Fibroblast of gingiva (primary cell): ENCODE measurements at places on chromosomes 1 and 21.

DNA sequence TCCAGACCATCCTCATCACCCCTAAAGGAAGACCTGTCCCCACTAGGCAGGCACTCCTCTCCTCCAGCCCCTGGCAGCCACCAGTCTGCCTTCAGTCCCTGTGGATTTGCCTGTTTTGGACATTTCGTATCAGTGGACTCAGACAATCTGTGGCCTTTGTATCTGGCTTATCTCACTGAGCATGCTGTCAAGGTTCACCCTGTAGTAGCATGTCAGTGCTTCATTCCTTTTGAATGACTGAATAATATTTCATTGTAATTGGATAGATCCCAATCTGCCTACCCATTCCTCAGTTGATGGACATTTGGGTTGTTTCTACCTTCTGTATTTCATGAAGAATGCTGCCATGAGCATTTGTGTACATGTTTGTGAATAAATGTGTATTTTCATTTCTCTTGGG, 32.9 kb upstream of the RNF187 start:
- DNase-seq, result no peak

- no peak for DNase-seq
These were observed 18.9 kb downstream of the WNT4 start for GRCh38 chr1:22123901-22124404.

GRCh38 chr1:203440771-203441170, 34.8 kb upstream of the PRELP start:
- peak; percentile 74 for DNase-seq

DNA sequence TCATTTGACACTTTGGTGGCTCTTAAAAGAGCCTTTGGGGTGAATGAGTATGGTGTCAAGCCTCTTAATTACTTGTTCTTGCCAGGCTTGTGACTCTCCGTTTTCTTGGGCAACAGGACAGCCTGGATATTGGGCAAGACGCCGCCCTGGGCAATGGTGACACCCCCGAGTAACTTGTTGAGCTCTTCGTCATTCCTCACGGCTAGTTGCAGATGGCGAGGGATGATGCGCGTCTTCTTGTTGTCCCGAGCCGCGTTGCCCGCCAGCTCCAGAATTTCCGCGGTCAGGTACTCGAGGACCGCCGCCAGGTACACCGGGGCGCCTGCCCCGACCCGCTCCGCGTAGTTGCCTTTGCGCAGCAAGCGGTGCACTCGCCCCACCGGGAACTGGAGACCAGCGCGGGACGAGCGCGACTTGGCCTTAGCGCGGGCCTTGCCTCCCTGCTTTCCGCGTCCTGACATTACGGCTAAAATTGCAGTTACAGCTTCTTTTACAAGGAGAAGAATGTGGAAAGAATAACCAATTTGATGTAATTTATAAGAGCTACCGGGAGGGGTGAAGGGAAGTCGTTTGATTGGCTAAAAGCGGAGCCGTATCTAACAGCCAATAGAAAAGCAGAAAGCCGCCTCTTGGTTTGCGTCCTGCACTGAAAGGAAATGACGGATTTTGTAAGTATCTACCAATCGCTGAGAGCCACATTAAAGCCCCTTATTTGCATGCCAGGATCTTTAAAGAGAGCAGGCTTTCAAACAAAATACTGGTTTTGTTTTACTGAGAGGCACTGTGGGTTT, 11.7 kb upstream of the BOLA1 start:
- DNase-seq, result peak; percentile 99

- no peak for DNase-seq
These were observed 15.7 kb upstream of the HAX1 start for GRCh38 chr1:154256686-154257085.

- DNase-seq, result no peak
These were observed 1.0 kb downstream of the TEX38 start for GRCh38 chr1:46672696-46673095.

DNA sequence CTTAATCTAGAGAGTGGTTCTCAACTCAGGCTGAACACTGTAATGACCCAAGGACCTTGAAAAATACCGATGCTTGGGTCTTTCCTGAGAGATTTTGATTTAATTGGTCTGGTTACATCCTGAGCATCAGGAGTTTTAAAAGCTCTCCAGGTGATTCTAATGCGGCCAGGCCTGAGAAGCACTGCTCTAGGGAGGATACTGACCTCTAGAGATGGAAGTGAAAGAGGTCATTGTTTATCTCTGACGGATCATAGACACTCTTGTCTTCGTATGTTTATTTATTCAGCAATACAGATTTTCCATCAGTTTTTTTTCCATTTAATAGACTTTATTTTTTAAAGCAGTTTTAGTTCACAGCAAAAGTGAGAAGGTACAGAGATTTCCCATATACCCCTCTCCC, 54.5 kb upstream of the IGSF5 start:
- DNase-seq, result no peak

DNA sequence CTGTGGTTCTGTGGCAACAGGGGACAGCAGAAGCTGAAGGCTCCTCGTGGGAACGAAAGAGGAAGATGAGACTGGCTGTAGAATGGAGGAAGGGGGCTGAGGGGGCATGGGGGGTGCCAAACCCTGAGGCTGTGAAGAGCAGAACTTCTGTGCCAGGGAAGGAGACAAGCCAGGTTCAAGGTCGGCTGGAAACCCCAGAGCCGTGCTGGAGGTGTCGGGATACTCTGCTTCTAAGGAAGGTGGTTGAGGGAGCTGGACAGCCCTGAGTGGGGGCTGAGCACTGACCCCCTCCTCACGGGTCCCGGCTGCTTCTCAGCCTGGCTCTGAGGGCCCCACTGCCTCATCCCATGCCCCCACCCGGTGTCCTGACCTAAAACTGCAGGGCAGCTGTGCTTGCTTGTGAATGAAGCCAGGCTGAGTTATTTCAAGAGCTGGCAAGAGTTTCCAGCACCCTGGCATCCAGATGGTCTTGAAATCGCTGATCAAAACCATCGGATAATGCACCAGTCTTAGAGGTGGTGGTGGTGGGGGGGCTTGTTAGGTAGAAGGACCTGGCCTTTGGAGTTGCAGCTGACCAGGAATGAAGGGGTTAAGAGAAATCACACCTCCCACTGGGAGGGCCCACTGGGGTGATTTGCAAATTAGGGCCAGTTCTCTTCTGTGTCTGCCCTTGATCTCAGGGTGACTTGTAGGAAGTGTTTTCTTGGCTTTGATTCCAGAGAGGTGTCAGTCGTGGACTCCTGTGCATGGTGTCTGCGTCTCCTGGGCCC, 218.9 kb upstream of the C1orf174 start:
- DNase-seq, result no peak

DNA sequence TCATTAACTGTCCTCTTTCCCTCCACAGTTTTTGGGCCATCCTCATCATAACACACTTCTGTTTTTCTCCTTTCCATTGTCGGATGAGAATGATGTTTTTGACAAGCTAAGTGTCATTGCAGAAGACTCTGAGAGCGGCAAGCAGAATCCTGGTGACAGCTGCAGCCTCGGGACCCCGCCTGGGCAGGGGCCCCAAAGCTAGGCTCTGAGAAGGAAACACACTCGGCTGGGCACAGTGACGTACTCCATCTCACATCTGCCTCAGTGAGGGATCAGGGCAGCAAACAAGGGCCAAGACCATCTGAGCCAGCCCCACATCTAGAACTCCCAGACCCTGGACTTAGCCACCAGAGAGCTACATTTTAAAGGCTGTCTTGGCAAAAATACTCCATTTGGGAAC, 28.6 kb upstream of the IFNAR1 start:
- DNase-seq, result no peak

GRCh38 chr1:157723157-157723556, 22.6 kb upstream of the FCRL3 start:
- no peak for DNase-seq

DNA sequence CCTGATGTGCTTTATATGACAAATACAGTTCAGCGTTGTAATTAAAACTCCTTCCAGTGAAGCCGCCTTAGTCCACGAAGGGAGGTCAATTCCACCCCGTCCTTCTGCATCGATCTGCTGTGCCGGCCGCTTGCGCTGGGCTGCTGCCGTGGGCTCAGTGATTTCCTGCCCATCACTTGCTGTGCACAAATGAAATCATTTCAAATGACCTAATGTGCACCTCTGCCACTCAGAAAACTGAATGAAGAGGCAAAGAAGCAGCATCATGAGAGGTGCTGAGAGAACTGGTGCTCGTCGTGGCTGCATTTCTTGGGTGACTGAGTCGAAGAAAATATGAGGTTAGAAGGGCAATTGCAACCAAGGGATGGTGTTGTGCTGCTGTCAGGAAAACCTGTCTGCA, 144.3 kb upstream of the SYT6 start:
- no peak for DNase-seq

DNA sequence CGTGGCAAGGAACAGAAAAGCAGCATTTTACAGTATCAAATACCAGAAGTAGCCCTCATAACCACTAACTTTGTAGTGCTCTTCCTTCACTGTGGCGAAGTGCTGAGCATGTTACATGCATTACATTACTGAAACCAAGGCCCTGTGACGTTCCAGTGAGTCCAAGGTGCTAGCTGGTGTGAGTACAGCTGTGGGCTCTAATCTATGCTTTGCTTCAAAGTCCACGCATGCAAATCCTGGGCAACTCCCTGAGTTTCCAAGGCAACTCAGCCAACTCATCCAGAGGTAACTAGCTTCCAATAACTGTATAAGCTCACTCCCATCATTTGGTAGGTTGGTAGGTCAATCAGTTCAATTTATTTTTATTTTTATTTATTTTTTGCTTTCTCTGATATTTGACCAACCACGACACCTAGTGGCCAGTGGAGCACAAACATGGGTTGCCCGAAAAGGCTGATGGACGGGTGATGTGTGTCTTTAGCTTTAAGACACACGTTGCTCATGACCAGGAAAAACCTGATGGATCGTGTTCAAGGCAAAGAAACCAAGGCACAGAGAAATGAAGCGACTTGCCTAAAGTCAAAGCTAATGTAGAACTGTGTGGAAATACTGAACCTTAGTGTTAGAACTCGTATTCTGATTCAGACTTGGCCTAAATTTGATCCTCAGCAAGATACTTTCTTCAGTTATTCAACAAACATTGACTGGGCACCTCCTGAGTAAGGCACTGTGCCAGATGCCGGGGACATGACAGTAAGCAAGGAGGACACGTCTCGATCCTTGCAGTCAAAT, 73.0 kb downstream of the GNG12 start:
- DNase-seq, result peak; percentile 48

DNA sequence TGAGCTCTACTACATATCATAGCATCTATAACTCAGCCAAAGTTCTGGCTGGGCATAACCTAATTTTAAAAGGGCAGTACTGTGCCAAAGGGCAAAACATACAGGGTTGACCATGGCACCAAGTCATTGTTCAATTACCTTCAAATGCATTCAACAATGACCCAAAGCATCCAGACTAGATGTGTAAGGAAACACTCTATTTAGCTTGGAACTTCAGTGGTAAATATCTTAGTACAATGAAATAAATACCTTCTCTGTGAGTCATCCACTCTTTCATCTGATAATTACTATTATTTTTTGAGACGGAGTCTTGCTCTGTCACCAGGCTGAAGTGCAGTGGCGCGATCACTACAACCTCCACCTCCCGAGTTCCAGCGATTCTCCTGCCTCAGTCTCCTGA, 70.0 kb downstream of the NVL start:
- no peak for DNase-seq

DNA sequence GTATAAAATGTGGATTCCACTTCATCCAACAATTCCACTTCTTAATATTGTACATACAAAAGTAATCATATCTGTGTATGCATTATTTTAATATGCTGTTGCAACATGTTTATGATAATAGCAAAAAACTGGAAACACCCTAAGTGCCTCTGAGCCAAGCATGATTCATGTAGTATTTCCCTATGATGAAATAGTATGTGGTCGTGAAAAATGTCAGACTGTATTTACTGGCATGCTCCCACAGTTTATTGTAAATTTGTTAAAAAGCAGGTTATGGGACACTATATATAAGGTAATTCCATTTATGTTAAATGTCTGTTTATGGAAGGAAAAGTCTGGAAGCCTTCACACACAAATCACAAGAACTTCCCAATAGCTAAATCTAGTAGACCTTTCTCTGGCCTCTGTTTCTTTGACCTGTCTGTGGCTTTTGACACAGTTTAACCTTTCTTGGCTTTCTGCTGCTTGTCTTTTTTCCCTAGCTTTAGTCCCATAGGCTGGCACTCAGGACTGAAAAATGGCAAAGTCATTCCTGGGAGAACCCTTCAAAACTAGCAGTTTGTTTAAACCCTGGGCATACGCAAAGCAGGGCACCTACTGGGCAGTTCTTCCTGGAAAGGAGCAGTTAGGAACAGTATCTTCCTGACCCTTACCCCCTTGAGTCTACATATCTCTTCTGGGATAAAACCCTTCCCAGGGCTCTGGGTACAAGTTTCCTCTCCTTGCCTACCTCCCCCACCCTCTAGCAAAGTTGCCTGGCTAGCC, 65.4 kb upstream of the ARTN start:
- peak; percentile 71 for DNase-seq

DNA sequence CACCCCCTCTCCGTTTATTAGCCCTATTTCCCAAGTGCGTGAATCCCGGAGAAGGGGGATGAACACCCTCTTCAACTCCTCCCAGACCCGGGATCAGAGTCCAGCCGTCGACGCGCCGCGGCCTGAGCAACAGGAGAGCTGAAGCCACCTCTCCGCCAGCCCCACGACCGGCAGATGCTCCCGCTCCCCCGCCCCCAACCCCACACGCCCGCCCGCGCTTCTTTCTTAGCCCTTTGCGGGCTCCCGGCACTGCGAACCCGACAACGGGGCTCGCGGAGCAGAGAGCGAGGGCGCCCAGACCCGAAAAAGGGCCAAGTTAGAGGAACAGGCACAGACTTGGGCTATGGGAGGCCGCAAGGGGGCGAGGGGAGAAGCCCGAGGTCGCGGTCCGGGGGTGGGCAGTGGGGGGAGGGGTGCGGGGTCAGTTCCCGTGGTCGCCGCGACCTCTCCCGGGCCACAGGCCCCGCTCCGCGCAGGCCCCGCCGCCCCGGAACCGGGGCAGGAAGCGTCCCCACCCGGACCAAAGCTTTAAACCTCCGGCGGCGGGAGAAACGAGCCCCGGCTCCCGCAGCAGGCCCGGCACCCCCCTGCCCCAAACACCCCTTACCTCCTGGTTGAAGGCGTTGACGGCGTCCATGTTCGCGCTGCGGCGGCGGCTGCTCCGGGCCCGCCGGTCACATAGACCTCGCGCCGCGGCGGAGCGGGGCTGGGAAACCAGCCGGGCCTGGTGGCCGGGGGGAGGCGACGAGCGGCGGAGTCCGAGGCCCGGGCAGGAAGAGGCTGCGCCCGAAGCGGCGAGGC, 662 bp downstream of the SCAF4 start:
- DNase-seq, result peak; percentile 49

DNA sequence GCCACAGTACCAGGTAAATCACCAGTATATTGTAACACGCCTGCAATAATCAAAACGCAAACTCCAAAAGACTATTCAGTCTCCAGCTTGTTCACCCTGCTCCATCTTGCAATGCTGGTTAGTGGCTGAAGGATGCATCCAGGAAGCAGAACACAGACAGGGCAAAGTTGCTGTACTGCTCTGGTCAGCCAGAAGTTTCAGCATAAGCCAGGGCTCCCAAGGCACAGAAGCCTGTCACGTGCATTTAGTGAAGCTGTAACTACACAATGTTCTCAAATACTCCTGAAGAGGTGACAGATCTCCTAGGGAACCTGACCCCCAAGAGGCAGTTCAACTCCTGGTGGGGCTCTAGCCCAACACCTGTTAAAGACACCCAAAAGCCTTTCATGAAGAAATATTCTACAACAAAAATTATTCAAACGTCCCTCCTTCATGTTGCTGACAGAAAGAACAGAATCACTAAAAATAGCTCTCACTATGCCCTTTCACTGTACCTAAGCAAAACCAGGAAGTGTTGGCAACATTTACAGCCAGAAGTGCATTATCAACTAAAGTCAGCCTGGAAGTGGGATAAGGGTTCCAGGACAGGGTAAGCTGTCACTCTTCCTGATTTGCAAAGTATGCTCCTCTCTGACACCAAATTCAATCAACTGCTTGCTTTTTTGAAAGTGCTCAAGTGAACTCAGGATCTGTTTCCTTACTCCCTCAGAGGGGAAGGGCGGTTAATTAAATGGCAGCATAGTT, 52.1 kb downstream of the SLC35D1 start:
- DNase-seq, result no peak
